Glutamatergic neuron (in vitro differentiated cells): ENCODE measurements at places on chromosomes 11 and 22. TPM values are rescaled to one million over a fixed set of nuclear protein-coding genes. Genes with fewer than 3 reads are reported as not detected.
A peak's percentile ranks its signal among the peaks of the same experiment; 100 is the strongest.

Gene PVALB
- total RNA-seq, result not detected

Gene OR6T1
- not detected for total RNA-seq

Gene TIMM8B
- 88.9 TPM for total RNA-seq

Gene SOX10
- total RNA-seq, result not detected

Gene RIBC2
- 0.71 TPM for total RNA-seq

Gene LRRC4C
- 0.64 TPM for total RNA-seq

Gene KRTAP5-2
- total RNA-seq, result not detected

Gene KRTAP5-11
- not detected for total RNA-seq

Gene ACTN3
- 2.0 TPM for total RNA-seq

Gene MAPK8IP2
- 143 TPM for total RNA-seq

Gene SLC43A1
- total RNA-seq, result 5.2 TPM

Gene TMA7B
- not detected for total RNA-seq

Gene TTC28
- 55.6 TPM for total RNA-seq

Gene MFNG
- 61.1 TPM for total RNA-seq

- no peak for DNase-seq
These were observed at the start of gene SOX6 for GRCh38 chr11:16356057-16356760. Gene SOX6 (minus strand): TSS chr11:16356546. CDS start chr11:16341248, 15,298 bp downstream.

DNA sequence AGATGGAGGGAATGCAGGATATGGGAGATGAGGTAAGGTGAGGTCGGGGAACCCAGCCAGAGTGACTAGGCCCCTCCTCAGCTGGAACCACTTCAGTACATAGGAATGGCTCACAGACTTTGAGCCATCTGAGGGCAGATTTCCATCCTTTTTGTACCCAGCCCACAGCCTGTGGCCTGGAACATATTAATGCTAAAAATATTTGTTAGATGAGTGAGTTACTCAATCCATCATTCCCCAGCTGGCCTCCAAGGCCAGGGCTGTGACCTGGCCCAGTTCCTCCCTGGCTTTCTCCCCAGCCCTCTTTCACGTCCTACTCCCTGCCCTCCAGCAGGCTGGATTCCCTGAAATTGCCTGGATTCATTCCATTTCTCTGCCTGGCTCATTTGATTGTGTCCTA is 57.2 kb upstream of the PRDM11 start:
- no peak for DNase-seq

- DNase-seq, result no peak
These were observed 55.7 kb upstream of the SORL1-AS1 start for GRCh38 chr11:121508449-121508848.

GRCh38 chr11:6229911-6230310 is 4.5 kb downstream of the FHIP1B start:
- DNase-seq, result no peak

DNA sequence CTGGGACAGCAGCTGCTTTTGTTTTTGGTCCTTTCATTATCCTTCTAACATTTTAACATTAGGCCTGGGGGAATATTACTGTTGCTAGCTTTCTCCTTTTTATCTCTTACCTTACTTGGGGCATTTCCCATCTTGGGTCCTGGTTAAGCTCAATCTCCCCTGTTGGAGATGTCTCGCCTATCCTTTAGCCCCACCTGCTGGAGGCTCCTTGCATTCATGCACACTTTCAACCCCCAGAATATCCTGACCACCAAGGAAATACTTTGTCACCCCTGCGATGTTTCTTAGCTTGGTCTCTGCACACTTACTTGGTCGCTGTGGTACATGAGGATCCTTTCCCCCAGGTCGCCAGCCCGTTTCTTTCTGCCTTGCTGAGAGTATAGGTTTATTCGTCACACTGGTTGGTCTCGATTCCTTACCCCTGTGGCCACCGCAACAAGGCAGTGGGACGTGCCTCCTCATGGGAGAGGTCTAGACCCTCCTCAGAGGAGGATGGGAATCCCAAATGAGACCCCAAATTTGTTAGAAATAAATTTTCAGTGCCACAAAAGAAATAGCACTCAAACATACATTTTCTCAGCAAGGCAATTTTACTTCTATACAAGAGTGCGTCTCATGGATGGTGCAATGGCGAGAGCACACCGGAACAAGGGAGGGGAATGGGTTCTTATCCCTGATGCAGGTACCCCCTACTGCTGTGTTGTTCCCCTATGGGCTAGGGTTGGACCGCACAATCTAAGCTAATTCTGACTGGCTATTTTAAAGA is 5.4 kb upstream of the TXN2 start:
- no peak for DNase-seq

DNA sequence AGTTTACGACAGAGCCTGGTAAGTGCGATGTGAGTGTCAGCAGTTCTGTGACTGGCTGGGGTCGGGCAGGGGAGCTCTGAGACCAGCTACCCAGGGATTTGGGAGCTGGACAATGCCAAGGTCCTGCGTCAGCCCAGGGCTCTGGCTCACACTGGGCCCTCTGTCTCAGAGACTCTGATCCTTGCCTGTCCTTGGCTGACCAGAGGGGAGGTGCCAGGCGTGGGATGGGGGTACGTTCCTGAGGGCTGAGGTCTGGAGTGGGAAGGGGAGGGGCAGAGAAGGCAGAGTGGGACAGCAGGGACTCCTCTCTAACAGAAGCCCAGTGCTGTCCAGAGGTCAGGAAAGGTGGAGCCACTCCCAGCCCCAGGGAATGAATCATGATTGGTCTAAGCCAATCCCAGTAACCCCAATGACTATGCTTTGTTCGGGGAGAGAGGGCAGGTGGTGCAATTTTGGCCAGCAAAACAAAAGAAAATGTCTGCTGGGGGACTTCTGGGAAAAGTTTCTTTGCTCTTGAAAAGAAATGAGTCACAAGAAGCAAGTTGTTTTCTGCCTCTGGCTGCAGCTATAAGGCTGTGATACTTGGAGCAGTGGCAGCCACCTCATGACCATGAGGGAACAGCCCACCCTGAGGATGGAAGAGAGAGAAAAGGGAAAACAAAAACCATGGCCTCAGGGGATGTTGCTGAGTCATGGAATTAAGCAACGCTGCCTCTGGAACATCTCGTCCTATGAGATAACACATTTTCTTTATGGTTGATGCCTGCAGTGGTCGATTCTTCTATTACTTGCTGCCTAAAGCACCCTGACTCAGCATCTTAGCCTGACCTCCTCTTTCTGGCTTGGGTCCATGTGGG is 108.3 kb downstream of the CHST1 start:
- DNase-seq, result no peak

GRCh38 chr11:65135633-65136145 is 1.4 kb upstream of the SYVN1 start:
- DNase-seq, result no peak

GRCh38 chr22:44428941-44429830 is 68.8 kb downstream of the RTL6 start:
- DNase-seq, result no peak

- no peak for DNase-seq
These were observed 20.9 kb downstream of the CHEK1 start for GRCh38 chr11:125645871-125646270.

GRCh38 chr11:2378527-2379210 is 1.6 kb downstream of the CD81 start:
- peak; percentile 59 for DNase-seq

- no peak for DNase-seq
These were observed 538.8 kb upstream of the B3GAT1 start for GRCh38 chr11:134950692-134951304.

- DNase-seq, result no peak
These were observed 130.9 kb downstream of the PARVA start for GRCh38 chr11:12508151-12508751.

DNA sequence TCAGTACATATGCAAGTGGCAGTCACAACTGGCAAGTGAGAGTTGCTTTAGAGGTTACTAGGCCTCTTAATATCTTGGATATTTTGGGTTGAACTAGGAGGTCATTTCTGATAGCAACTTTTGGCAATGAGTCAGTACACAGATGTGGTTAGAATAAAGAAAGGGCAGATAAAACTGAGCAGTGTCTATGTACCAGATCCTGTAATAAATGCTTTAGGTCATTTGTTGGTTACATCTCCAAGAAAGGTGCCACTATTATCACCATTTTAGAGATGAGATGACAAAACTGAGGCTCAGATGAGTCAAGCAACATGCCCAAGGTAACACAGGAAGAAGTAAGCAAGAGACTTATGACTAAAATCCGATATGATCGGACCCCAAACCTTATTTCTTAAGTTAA is 25.0 kb downstream of the MAML2 start:
- DNase-seq, result no peak

DNA sequence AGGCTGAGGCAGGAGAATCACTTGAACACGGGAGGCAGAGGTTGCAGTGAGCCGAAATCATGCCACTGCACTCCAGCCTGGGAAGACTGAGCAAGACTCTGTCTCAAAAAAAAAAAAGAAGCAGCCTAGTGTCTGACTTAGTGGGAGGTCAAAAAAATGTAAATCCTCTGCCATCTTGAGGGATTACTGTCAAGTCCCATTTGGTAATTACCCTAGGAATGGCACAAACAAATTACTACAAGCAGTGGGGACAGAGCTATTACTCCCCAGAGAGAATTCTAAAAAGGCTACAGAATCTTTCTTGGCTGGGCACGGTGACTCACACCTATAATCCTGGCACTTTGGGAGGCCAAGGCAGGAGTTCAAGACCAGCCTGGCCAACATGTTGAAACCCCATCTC is 3.8 kb downstream of the SERPING1 start:
- DNase-seq, result no peak

- no peak for DNase-seq
These were observed 25.2 kb downstream of the RAB39A start for GRCh38 chr11:107953446-107953845.

GRCh38 chr11:32109138-32109537 is 18.3 kb downstream of the RCN1 start:
- DNase-seq, result no peak

DNA sequence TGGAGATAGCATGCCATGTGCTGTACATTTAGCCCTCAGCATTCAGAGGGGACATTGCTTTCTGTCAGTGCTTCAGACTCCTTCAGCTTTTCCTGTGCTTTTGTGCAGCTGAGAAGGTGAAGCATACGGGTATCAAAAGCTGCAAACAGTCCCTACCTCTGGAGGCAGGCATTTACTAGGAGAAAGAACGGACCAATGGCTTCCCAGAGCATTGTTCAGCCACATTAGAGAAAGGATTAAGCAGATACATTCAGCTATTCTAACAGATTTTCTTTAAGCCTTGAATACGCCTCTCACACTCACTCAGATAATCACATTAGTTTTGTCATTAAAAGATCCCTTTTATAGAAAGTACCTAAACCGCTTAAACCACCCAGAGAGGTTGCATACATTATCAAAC is 80.7 kb upstream of the FAM181B start:
- DNase-seq, result no peak

GRCh38 chr11:126766440-126766839 is 234.1 kb downstream of the KIRREL3 start:
- DNase-seq, result no peak

DNA sequence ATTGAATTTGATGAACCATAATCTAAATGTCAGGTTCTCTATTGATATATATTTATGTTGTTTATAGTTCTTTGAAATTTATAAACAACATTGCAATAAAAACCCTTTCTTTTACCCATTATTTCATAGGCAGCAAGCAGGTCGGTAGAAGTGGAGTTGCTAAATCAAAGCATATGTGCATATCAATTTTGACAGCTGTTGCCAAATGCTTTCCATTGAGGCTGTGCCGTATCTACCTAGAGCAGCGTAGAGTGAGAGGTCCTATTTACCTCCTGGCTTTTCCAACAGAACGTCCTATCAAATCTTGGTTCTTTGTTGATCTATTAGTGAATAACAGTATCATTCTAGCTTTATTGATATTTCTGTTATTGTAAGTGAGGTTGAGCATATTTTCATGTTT is 77.5 kb upstream of the SLC22A12 start:
- no peak for DNase-seq

GRCh38 chr11:16787035-16787742 is 48.7 kb downstream of the C11orf58 start:
- DNase-seq, result no peak

DNA sequence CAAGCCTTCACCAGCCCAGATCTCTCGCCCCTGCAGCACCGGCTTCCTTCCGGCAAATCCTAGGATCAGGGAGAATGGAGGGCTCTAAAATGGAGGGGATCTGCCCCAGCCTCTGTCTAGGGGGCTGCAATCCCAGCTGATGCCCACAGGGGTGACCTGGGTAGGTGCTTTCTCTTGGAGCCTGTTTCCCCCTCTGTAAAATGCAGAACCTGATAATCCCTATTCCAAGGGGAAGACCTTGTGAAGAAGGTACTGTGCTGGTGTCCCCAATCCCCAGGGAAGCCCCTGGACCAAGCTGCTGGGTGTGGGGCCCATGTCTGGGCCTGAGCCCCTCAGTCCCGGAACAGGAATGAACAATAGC is 2.8 kb downstream of the EMID1 start:
- no peak for DNase-seq

DNA sequence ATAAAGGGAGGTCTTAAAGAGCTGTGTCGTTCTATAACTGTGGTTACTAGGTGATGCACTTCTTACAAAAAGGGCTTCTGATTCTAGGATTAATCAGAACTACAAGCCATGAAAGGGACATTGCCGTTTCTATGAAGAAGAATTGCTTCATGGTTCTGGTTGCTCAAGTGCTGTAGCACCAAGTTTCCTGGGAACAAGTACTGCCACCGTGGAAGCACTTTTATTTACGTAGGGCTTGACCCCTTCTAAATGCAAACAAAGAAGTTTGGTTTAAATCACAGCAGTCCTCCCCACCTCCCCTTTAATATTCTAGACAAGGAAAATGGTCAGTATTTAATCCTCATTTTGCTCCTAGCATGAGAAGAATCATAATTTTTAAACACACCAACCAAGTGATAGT is 9.8 kb downstream of the YAP1 start:
- DNase-seq, result no peak

- DNase-seq, result no peak
These were observed 90.1 kb downstream of the TYR start for GRCh38 chr11:89267660-89268302.
